ENCODE measurements at places on chromosomes 3 and 15. TPM values are rescaled to one million over a fixed set of nuclear protein-coding genes. Genes with fewer than 3 reads are reported as not detected.

The CLDN18 gene
- not detected for total RNA-seq

DNA sequence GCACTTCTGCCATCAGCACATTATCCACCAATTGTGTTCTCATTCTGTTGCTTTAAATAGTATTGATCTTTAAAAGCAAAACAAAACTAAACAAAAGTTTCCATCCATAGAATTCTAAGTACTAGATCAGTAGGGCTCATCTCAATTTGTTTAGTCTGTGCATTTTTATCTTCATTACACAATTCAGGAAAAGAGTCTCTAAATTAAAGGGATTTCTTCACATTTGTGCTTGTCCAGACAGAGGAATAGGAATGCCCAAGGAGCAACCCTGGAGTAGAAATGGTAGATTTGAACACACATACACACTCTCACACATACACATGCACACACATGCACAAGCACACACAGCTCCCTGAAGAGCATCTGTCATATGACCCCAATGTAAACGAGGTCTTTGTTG is 21.4 kb downstream of the LMCD1 start:
- no peaks in the 10 kb centered on the region for H3K36me3 ChIP-seq
- no peak overlapping the region for H3K4me3 ChIP-seq
- no peaks in the 10 kb centered on the region for H3K4me1 ChIP-seq
- H3K27ac ChIP-seq = no peak overlapping the region

GRCh38 chr3:64977308-64978100 is 289.7 kb upstream of the ADAMTS9 start:
- H3K4me1 ChIP-seq = peaks cover 30% of the 10 kb centered on the region
- H3K27me3 ChIP-seq = no peaks in the 10 kb centered on the region
- peak; percentile 95 for DNase-seq

GRCh38 chr3:99938270-99938911 is 120.7 kb downstream of the CMSS1 start:
- H3K4me3 ChIP-seq = no peak overlapping the region
- no peaks in the 10 kb centered on the region for H3K36me3 ChIP-seq
- H3K27ac ChIP-seq = no peak overlapping the region
- H3K27me3 ChIP-seq = no peaks in the 10 kb centered on the region
- DNase-seq = no peak

The CSTA gene
- 16.8 TPM for total RNA-seq

- H3K4me3 ChIP-seq = peak overlapping the region; percentile 76
- H3K36me3 ChIP-seq = peaks cover 1% of the 10 kb centered on the region
- no peaks in the 10 kb centered on the region for H3K27me3 ChIP-seq
- peak; percentile 16 for DNase-seq
Measured at GRCh38 chr3:122416966-122417365, 1.1 kb upstream of the WDR5B start.

DNA sequence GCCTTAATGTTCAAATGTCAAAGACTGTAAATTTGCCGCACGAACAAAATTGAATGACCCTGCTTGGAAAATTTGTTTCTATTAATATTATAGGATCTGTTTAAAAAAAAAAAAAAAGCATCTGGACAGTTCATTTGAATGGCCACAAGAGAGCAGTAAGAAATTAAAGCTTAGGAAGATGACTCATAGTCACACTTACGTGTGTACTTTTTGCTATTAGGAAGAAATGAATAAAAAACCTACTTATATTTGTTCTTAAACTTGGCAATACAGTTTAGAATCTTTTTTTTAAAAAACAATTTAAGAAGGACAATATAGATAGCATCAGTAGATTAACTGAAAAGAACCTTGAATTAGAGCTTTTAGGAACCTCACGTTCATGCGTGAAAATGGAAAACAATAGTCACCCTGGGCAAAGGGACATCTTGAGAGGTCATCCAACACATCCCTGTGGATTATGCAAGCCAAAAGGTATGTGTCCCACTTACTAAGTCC is 621.8 kb downstream of the MECOM start:
- H3K27ac ChIP-seq = no peak overlapping the region

The NRROS gene
- total RNA-seq = 2.2 TPM

DNA sequence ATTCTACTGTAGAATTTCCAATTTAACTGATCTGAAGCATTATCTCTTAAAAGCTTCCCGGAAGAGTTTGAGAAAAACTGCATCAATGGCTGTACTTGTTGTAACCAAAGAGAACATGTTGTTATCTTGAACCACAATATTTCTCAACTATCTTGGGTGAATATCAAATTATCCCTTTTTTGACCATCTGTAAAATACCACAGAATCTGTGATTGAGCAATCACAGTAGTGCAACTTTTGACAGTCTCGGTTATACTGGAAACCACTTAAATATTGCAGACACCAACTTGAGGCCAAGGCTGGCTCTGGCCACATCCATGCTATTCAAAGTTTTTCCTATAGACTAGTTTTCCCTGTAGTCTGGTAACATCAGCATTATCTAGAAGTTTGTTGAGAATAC is 842.8 kb upstream of the EPHA6 start:
- no peak overlapping the region for H3K27ac ChIP-seq
- H3K4me3 ChIP-seq = no peak overlapping the region
- no peaks in the 10 kb centered on the region for H3K27me3 ChIP-seq
- no peaks in the 10 kb centered on the region for H3K4me1 ChIP-seq
- no peaks in the 10 kb centered on the region for H3K36me3 ChIP-seq

DNA sequence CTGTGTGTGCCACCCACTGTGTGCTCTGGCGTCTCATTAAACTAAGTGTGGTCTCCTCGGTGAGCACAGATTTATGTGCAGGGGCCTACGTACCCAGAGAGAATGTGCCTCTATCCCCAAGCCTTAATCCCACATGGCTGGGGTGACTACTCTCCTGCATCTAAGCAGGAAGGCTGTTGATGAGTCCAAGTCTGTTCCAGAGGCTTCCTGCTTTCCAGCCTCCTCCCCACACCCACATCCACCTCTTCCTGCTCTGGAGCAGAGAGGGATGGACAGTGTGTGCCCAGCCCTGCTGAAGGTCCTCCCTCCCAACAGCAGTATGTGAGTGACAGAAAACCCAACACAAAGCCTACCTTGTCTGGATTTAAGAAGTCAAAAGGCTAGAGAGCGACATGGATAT is 38.8 kb upstream of the BCL2L10 start:
- no peaks in the 10 kb centered on the region for H3K36me3 ChIP-seq
- DNase-seq = no peak
- no peak overlapping the region for H3K4me3 ChIP-seq
- no peaks in the 10 kb centered on the region for H3K27me3 ChIP-seq

DNA sequence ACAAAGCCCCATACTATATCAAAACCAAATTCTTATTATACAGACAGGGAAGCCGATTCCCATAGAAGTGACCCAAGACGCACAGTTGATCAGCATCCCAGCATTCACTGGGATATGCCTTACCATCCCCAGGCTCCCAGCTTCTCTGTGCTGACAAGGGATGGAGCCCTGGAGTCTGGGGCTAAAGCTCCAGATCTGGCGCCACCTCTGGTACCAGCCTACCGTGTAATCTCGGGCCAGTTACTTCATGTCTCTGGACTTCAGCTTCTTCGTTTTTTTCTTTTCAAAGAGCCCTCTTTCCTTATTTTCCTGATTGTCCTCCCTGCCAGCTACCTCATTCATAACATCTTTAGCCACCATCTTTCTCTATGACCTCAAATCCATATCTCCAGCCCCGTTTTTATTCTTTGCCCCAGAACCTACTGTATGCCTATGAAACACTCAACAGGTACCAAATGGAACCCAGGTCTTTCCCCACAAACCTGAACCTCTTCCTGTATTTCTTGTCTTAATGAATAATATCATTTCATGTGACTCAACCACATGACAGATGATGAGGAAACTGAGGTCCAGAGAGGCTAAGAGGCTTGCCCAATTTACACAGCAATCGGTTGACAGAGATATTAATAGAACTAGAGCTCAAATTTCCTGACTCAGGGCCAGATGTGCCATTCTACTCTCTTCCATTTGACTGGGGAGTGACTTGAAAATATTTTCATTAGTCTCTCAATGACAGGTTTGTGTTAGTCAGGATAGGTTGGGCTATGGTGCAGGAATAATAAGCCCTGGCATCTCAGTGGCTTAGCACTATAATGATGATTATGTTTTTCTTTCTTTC is 85.4 kb upstream of the TLE3 start:
- H3K4me3 ChIP-seq = no peak overlapping the region
- H3K4me1 ChIP-seq = no peaks in the 10 kb centered on the region
- H3K36me3 ChIP-seq = no peaks in the 10 kb centered on the region
- H3K27ac ChIP-seq = no peak overlapping the region
- no peak for DNase-seq
- H3K27me3 ChIP-seq = no peaks in the 10 kb centered on the region

GRCh38 chr15:61049934-61050333 is 179.2 kb downstream of the RORA start:
- no peak for DNase-seq
- no peaks in the 10 kb centered on the region for H3K27me3 ChIP-seq
- H3K36me3 ChIP-seq = no peaks in the 10 kb centered on the region
- no peak overlapping the region for H3K27ac ChIP-seq

GRCh38 chr3:11532931-11533391 is 110.8 kb downstream of the VGLL4 start:
- no peaks in the 10 kb centered on the region for H3K27me3 ChIP-seq
- no peak overlapping the region for H3K4me3 ChIP-seq
- H3K27ac ChIP-seq = no peak overlapping the region
- H3K36me3 ChIP-seq = no peaks in the 10 kb centered on the region
- H3K4me1 ChIP-seq = no peaks in the 10 kb centered on the region
